Frontal cortex (tissue), 4 donors: ENCODE measurements at places on chromosomes 2 and 18.

DNA sequence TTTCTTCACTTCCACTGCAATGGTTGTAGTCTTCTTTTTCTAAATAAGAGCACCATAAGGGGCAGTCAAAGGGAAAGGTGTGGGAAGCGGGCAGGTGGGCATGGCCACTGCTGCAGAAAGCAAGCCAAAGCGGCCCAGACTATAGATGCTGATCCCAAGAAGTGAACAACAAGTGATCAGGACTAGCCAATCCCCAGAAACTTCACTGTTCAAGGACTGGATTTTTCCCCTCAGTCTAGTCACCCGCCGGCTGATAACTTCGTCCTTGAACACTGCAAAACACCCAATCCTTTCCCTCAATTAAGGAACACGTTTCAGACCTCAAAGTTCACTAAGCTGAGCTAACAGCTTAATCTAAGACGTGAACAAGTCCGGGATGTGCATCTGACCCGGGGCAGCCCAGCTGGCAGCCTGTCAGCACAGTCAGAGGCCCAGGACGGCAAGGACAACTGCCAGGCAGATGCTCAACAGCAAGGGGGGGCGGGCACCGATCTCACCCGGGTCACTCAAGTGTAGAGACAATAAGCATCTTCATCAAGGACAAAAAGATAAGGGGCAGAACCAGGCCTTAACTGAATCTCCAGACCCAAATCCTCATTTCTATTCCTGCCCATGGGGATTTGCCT lies 59.8 kb downstream of the HDLBP start:
- DNase-seq, result no peak

- DNase-seq, result no peak
Measured at GRCh38 chr2:138919120-138919747, 139.0 kb upstream of the NXPH2 start.

DNA sequence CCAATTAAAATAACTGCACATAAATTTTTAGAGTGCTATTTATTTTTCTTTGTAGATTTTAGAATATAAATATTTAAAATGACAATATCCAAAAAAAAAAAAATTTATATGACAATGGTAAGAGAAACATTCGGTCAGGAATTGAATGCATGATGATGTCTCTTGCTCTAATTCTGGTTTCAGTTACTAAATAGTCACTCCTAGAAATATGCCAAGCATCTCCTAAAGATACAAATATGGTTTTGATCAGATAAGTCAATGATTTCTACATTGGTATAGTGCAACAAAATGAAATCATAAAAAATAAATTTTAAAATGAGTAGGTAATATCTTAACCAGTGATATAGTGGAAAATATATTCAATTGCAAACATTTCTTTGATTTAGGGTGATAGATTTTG lies 95.9 kb upstream of the ACKR3 start:
- DNase-seq, result no peak

DNA sequence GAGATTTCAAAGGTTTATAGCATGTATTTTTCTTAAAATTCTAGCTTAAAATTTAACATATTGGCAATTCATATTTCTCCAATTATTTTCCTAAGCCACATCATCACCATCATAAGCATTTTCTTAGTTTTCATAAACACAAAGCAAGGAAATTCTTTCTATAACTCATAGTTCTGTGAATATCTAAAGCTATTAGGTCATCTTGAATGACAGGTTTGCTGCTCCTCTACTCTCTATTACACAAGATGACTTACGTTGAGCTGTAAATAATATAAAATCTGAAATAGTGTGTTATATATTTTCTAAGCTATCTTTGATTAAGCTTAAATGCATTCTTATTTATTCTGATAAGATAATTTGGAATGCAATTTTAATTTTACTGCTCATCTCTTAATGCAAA lies 984.6 kb upstream of the CNTNAP5 start:
- no peak for DNase-seq

GRCh38 chr2:59167514-59167913 lies 926.4 kb upstream of the FANCL start:
- DNase-seq, result no peak

DNA sequence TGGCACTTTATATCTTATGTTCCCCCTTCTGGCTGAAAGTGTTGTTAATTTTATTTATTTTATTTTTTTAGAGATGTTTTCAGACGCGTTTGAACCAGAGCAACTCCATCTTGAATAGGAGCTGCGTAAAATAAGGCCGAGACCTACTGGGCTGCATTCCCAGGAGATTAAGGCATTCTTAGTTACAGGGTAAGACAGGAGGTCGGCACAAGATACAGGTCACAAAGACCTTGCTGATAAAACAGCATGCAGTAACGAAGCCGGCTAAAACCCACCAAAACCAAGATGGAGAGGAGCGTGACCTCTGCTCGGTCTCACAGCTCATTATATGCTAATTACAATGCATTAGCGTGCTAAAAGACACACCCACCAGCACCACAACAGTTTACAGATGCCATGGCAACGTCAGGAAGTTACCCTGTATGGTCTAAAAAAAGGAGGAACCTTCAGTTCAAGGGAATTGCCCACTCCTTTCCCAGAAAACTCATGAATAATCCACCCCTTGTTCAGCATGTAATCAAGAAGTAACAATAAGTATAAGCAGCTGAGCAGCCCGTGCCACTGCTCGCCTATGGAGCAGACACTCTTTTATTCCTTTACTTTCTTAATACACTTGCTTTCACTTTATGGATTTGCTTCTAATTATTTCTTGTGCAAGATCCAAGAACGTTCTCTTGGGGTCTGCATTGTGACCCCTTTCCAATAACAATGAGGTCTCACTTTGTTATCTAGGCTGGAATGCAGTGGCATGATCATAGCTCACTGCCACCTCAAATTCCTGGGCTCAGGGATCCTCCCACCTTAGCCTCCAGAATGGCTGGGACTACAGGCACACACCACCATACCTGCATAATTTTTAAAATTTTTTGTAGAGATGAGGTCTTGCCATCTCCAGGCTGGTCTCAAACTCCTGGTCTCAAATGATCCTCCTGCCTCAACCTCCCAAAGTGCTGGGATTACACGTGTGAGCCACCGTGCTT lies 55.9 kb downstream of the CACNB4 start:
- DNase-seq, result no peak
